ENCODE measurements at places on chromosomes 4 and X.
A peak's percentile ranks its signal among the peaks of the same experiment; 100 is the strongest.

- no peak for DNase-seq
These were observed 267.0 kb downstream of the FRMPD4 start for GRCh38 chrX:12405306-12405705.

GRCh38 chr4:140335076-140335475, 38.4 kb upstream of the SCOC start:
- no peak for DNase-seq

- no peak for DNase-seq
These were observed 833 bp downstream of the FGD1 start for GRCh38 chrX:54494989-54495813.

DNA sequence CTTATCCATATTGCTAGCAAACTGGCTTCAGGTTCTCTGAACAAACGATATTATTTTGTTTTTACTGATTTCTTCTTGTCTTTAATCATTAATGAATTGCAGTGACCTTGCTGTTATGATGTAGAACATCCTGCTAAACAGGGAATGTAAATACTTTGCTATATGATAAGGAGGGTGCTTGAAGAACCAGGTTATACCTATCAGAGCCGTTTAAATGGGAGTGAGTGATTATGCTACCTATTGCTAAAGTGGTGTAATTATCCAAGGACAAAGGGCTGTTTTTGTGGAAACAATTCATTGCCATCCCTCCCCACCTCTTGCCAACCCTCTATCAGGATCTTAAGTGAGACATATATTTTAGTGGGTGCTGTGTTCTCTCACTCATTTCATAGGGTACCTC, 788.9 kb downstream of the RPA4 start:
- DNase-seq = no peak

DNA sequence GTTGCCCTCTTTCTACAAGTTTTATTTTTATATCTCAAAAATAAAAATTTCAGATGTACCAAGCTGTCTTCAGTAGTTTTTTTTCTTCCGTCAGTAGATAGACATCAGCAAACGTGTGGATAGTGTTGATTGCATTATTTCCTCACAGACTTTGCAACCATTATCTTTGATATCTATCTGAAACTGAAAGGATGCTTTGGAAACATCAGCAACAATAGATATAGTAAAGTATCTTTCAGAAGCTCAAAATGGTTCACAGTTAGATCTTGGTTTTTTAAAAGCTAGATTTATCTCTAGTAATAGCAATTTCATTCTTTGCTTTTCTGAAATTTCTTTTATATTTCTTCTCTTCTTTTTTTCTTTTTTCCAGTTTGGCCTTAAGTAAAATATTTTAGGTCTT, 246.9 kb upstream of the PCDH7 start:
- DNase-seq = no peak

DNA sequence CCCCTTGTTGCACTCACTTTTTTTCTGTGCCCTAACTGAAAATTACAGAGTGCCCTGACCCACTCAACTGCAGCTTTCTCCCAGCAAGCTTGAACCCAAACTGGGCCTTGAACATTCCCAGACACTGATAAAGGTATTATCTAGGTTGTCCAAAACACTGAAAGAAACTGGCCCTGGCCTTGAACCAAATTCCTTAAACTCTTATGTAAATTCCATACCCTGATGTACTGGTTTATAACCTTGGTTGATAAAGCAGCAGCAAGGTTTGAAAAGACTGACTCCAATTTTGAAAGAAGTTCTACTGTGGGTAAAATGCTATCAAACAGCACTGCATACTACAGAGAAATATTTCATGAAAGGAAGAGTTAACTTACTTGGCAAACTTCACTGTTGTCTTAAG, 125.6 kb downstream of the PHF8 start:
- DNase-seq = no peak

- no peak for DNase-seq
These were observed 36.1 kb downstream of the STARD8 start for GRCh38 chrX:68683580-68683979.

DNA sequence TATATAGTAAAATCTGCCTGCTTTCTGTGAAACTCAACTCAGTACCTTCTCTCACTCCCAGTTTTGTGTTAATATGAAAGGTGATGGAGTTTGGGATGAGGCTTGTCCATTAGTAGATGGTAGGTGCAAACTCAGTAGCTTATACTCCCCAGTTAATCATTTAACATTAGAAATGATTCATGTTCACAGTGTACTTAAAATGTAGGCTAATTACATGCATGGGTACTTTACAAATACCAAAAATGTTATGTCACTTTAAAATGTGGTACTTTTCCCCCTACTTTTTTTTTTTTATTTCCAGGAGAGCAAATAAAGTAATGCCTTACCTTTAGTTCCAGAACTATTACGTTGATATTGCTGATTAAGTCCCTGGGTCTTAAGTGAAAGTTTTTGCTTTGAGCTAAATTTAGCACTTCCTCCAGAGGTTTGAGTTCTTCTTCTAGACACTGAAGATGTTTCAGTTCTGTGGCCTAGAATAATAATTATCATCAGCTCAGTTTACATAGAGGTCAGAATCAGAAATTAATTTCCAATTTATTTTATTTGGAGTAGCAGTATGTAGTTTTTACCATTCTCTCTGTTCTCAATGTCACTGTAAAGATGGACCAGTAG, 3.0 kb downstream of the IL2 start:
- no peak for DNase-seq

GRCh38 chr4:77113069-77113468, 37.3 kb upstream of the CCNI start:
- no peak for DNase-seq

DNA sequence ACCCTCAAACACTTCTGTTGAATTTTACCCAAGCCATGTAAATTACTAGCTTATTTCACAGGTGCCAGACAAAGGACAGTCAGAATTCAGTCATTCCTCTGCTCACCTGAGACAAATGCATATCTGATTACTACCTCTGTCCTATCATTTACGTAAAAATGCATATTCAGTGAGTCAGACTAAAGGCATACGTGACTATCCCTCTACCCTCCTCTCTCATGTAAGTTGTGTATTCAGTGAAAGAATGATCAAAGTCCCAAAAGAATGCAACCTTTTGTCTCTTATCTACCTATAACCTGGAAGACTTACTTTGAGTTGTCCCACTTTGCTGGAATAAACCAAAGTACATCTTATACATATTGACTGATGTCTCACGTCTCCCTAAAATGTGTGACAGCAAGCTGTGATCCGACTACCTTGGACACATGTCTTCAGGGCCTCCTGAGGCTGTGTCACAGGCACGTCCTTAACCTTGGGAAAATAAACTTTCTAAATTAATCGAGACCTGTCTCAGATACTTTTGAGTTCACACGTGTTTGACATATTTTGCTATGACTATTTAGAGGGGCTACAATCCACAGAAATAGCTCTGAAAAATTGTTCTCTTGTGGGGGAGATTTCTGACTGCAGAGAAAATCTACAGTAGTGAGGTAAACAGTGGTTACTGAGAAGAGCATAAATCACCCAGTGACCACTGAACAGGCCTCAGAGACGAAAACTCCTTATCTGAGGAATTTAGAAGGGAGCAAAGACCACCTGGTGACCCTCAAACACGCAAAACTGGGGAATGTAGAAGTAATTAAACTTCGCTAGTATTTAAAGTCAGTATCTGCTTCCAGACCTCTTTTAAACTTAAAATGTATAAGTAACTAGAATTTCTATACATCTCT, 1575.8 kb downstream of the STIM2 start:
- no peak for DNase-seq

DNA sequence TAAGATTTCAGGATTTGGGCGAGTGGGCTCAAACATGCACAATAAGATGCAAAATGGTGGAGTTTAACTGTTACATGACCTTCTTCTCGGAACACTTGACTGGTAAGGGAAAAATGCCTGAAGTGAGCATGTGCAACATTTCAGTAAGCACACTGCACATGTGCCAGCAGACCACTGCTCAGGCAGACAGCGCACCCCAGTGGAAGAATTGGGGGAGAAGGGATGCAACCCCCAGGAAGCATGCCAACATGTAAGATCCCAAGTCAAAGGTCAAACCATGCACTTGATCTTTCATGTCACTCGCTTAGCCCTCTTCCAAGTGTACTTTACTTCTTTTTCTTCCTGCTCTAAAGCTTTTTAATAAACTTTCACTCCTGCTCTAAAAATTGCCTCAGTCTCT, 256.3 kb downstream of the CENPC start:
- DNase-seq = peak; percentile 30

DNA sequence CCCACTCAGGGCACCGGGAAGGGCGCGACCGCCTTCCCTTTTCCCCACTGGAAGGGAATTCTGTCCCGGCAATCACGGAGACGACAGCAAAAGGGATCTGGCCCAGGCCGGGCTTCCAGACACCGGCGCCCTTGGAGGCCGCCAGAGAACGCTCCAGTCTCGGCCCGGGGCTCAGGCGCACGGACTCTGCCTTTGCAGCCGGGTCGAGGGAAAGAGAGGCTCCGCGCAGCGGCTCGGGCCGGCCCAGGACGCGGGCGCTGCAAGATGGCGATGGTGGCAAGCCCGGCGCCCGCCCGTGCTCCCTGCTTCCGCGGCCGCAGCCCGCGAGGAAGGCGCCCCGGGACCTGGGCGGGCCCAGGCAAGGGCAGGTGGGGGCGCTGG, 1.1 kb downstream of the CTBP1 start:
- no peak for DNase-seq

DNA sequence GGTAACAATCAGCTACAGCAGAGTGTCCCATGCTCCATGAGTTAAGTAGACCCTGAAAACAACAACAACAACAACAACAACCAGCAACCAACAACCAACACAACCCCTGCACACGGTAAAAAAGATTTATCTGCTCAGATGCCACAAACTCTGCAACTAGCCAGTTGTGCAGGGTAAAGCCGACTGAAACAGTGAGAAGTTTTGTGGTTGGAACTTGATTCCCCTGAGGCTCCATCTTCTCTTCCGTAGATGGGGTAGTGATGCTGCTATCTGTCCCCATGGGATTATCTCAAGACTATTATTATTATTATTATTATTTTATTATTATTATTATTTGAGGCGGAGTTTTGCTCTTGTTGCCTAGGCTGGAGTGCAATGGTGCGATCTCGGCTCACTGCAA, 50.6 kb upstream of the RAPGEF2 start:
- DNase-seq = no peak

DNA sequence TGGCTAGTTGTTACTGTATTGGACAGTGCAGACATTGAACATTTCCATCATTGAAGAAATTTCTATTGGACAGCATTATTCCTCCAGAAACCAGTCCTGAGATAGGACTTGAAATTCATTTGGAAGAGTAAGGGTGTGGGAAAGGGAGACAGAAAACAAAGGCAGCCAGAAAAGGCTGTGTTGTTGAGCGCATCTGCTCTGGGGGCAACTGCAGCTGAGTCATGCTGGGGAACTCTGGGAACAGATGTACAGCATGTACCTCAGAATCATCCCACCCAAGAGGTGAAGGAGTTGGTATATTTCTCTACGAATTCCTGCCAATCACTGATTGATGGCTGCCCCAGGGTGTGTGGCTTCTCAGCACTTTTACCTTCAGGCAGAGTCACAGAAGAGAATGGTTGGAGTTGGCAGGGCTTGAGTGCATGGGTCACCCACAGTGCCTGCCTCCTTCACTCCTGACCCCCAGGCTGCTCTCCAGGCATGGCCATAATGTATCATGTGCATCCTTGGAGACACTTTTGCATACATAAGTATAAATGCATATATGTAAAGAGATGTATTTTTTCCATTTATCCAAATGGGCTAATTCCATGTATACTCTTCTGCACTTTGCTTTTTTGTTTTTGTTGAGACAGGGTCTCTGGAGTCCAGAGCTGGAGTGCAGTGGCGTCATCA, 39.4 kb downstream of the GEMIN8 start:
- DNase-seq = no peak

DNA sequence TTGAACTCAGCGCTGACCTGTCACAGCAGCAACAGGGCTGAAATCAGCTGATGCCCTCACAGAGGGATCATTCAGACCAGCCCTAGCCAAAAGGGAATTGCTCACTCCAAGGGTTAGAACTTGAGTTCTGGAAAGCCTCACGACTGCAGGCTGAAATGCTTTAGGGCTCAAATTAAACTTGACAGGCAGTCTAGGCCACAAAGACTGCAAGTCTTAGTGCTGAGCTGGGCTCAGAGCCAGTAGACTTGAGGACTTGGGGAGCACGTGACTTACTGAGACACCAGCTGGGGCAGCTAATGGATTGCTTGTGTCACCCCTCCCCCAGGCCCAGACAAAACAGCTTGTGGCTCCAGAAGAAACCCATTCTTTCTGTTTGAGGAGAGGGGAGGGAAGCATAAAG, 119.0 kb upstream of the SLC6A14 start:
- no peak for DNase-seq

- no peak for DNase-seq
These were observed 45.7 kb downstream of the ATP10D start for GRCh38 chr4:47530801-47531200.

- DNase-seq = no peak
These were observed 90.6 kb downstream of the MID1IP1 start for GRCh38 chrX:38891641-38892413.

- DNase-seq = no peak
These were observed 111.7 kb downstream of the NFKB1 start for GRCh38 chr4:102612824-102613366.

DNA sequence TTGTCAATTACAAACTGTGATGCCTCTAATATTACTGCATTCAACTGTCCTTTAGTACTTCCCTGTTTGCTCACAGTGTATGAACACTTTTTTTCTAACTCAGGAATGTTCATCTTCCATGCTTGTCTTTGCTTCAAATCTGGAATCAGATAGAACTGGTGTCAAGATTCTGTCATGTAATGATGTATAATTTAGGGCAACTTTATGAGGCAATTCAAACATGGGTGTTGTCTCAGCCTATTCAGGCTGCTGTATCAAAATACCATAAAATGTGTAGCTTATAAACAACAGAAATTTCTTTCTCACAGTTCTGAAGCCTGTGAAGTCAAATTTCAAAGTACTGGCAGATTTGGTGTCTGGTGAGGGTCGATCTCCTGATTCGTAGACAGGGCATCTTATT, 1012.9 kb downstream of the RAB28 start:
- DNase-seq = no peak

DNA sequence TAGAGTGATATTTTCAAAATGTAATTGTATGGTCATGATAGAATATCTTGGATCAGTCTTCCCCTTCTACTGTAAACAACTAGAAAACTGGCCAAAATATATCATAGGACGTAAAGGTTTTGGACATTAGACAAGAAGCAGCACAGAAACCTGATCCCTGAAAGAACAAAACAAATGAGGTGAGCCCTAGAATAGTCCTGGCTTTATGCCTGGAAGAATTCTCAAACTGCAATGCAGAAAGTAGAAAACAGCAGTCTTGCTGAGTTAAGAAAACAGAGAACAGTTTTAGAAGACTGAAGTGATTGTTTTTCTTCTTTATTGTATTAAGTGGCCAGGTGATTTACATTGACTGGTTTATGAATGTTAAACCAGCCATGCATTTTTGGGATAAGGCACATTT, 19.5 kb downstream of the NSUN7 start:
- no peak for DNase-seq

- peak; percentile 1 for DNase-seq
These were observed 932 bp downstream of the GRIA2 start for GRCh38 chr4:157221426-157221894.

GRCh38 chr4:108829966-108830492, 67.2 kb upstream of the ETNPPL start:
- no peak for DNase-seq

Data from neural crest cell (in vitro differentiated cells).